Frontal cortex (tissue), 4 donors: ENCODE measurements at places on chromosomes 3 and 15. TPM values are rescaled to one million over a fixed set of nuclear protein-coding genes. Genes with fewer than 3 reads are reported as not detected.

IL5RA gene
- under 0.01 TPM for total RNA-seq

BNC1 gene
- total RNA-seq = 0.41 TPM

HYAL1 gene
- 0.41 TPM for total RNA-seq

SUMF1 gene
- 25.7 TPM for total RNA-seq

GOLGA8J gene
- total RNA-seq = not detected

- no peak for DNase-seq
Measured at GRCh38 chr3:59542276-59542675, 492.5 kb upstream of the CFAP20DC start.

DNA sequence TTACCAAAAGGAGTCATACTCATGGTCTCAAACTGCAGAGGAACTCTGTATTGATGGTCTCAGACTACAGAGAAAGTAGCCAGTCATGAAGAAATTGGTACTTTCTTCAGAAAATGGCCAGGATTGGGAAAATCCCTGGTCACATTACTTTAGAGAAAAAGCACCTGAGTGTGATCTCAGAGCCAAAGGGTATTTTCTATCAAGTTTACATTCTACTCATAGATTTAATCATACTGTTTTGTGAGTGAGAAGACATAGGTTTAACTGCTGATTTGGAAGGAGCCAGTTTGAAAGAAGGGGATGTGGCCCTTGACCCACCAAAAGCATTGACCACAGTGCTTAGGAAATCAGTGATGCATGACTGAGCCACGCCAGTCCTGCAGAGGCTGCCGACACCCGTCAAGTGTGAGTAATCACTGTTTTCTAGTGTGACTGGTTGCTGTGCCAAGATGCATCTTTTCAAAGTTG, 203.6 kb downstream of the AKAP13 start:
- DNase-seq = no peak

DNA sequence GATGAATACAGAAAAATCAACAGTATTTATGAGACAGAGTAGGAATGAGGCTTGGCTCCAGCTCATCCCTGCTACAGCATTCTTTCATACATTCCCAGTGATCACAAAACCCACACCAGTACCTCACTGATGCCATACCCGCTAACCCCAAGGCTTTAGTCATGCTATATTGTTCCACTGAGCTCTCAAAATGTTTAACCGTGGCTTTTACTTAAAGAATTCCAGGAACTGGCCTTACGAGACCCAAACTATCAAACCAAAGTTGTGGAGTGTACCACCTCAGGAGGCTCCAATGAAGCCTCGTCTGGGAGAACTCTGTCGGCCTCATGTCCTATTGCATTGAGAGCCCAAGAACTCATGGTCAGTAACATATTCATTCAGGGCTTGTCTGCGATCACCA, 278.9 kb downstream of the ULK4 start:
- DNase-seq = no peak

GRCh38 chr15:28955993-28956421, 70.2 kb downstream of the APBA2 start:
- no peak for DNase-seq

- no peak for DNase-seq
Measured at GRCh38 chr3:71247221-71247957, 336.1 kb downstream of the FOXP1 start.

GRCh38 chr3:188298585-188298984, 144.6 kb downstream of the LPP start:
- DNase-seq = no peak
